Activated effector memory CD4-positive, alpha-beta T cell treated with Interleukin-2 at 50 U/mL for 16 hours (primary cell): ENCODE measurements at places on chromosomes 13 and 19.
A peak's percentile ranks its signal among the peaks of the same experiment; 100 is the strongest.

DNA sequence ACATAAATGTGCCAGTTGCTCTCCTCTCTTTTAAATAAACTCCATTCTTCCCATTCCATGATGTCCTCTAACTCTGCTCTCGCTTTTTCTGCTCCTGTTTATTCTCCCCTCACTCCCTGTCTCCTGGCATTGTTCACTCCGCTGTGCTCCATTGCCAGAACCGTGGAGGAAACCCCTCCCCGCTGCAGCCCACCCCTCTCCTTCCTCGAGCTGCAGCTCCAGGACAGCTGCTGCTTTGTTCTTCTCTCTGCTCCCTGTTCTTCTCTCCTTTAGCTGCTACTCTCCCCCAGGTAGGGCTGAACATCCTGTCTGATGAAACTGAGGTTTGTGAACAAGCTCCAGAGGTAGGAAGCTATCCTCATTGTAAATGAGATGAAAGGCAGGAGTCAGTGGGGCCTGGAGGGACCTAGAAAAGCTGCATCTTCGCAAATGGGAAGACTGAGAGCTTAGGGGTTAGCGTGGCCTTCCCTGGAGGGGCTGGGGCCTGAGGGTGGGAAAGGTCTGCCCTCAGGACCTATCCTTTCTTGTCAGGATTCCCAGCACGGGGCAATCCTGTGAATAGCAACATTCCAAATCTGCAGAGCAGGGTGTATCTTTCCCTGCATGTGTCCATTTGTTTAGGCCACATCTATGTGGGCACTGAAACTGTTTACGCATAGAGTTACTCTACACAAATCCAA is 243.7 kb downstream of the DNAJC15 start:
- no peak for DNase-seq

DNA sequence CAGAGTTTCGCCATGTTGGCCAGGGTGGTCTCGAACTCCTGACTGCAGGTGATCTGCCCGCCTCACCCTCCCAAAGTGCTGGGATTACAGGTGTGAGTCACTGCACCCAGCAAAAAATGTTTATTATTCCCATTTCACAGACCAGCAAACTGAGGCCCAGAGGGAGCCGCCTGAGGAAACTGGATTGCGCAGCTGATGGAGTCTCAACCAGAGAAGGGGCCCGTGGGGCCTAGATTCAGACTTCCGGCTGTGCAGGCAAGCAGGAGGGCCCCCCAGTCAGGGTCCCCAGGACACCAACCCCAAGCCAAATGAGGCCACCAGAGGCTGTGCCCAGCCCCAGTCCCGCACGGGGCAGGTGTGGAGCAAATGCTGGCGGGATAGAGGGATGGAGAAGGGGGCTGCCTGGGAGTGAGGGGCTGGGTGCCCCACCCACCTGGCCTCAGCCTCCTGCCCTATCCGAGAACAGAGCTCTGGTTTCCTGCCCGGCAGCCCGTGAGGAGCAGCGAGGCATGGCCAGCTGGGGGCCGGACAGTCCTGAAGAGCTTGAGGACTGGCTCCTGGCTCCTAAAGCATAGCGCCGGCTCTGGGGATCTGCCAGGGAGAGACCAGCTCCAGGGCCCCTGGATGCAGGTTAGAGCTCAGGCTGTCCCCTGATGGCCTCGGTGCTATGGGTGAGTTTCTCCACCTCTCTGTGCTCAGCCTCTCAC is 22.0 kb downstream of the MISP start:
- DNase-seq, result no peak

DNA sequence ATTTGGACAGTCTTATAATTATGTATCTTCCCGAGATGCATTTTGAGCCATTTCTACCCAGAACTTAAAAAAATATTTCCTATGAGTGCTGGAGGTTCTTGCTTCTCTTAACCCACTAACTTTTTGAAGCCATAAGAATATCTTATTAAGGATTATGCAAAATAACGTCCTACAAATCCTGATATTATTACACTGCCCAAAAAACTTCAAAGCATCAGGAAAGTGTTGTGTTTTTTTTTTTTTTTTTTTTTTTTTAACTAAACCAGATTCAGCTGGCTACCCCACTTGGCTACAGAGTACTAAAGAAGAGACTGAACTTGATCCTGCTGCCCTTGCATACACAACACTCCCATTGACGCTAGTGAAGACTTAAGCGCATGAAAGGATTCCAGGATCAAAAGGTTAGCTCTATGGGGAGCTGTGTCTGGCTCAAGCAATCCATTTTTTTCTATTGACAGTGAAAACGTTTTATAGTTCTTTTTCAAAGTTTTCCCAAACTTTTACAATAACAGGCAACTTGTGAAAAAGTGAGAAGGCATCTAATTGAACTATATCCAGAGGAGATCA is 141.4 kb downstream of the KCNRG start:
- no peak for DNase-seq

- no peak for DNase-seq
Measured at GRCh38 chr19:8238251-8238650, 29.1 kb downstream of the CERS4 start.

DNA sequence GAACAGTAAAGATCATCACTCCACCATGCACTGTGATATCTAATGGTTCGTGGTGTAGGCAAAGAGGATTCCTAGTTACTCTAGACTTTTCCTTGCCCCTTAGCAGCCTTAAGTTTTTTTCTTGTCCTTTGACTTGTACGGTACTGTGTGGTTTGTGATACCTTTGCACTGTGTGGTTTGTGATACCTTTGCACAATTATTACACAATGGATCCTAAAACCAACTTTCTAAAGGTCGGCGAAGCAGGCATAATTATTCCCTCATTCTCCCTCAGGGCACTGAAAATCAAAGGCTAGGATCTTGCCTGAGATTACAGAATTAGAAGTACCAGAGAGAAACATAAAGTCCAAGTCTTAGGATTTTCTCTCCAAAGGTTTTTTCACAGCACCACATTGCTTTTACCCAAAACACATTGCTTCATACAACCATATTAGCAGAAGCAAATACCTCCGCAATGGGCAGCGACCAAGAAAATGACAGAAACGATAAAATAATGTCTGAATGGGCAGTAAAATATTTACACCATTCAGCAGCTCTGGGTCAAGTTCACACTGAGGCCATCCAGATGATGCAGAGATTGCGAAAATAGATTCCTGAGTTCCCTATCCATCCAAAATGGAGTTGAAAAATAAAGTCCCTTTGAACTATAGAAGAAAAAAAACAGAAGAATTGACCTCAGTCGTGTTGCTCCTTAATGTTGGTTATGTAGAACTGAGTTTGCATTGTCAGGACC is 106.4 kb downstream of the FGF14 start:
- DNase-seq, result no peak

DNA sequence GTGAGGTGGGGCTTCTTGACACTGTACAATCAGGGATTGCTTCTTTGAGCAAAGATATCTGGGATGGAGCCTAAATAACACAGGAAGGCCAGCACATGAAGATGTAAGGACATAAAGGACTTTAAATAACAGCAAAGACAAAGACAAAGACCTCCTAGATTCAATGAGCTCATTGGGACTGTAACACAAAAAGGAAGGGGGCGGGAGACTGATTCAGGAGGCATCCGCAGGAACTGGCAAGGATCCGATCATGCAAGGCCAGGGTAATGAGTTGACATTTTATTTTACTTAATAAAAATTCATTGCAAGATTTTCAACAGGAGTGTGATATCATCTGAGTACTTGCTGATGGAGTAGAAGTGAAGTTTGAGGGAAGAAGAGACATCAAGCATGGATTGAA is 121.5 kb downstream of the LHFPL6 start:
- DNase-seq, result no peak

- no peak for DNase-seq
Measured at GRCh38 chr19:11016631-11017030, 55.8 kb downstream of the SMARCA4 start.

- DNase-seq, result peak; percentile 66
Measured at GRCh38 chr19:43755256-43755801, 567 bp upstream of the SMG9 start.

GRCh38 chr19:1284293-1284978 is 1.2 kb upstream of the EFNA2 start:
- no peak for DNase-seq

- no peak for DNase-seq
Measured at GRCh38 chr13:69199664-69200063, 908.0 kb upstream of the ATXN8OS start.

DNA sequence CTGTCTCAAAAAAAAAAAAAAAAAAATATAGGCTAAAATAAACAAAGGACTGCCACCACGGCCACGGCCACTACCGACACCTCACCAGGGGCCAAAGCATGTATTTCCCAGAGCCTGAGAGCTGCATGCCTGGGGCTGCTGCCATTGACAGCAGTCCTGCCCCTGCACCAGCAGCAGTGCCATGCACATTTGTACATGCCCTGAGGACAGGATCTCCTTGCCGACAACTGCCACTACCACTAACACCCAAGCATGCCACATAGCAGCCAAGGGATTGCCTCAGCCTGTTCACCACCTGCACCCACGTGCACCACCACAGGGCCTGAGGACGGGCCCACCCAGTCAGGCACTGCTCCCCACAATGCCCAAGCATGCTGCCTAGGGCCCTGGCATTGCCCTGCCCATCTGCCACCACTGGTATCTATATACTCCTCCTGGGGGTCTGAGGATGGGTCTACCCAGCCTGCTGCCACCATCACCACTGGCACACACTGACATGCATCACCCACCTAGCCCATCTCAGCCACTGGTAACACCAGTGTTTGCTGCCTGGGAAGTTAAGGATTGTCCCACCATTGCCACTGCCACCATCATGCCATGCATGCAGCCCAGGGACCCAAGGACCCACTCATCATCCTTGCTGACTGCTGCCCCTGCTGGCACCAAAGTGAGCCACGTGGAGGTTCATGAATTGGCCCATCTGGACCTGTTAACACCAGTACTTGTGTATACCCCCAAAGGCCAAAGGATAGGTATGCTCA is 10.6 kb upstream of the NUP62 start:
- DNase-seq, result no peak

- no peak for DNase-seq
Measured at GRCh38 chr13:32878163-32878562, 138.1 kb upstream of the KL start.

DNA sequence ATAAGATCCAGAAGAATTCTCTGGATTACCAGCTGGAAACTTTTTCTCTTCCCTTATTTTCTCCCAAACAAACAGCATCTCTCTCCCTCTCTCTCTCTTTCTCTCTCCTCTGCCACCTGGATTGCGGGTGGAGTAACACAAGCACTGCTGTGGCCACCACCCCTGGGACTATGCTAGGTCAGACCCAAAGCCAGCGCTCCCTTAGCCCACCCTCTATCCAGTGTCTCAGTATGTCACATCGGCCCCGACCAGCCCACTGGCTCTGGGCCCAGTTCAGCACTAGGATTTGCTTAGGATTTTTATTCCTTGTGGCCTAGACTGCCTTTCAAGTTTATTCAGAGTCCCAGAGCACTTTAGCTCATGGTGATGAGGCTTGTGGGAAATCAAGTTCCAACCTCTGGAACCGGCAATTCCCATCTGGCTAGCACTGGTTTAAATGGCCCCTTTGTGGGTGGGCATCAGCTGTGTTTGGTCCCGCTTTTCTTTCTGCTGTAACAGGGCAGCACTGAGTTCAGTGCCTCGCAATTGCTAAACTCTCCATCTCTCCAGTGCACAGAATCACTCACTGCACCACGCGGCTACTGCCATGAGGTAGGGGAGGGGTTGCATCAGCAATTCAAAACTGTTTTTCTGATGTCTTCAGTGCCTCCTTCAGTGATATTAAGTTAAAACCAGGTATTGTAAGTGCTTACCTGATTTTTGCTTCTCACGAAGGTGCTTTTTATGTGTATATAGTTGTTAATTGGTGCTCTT is 1623.1 kb downstream of the SLITRK5 start:
- no peak for DNase-seq

- no peak for DNase-seq
Measured at GRCh38 chr13:71838842-71839241, 28.2 kb downstream of the DACH1 start.

DNA sequence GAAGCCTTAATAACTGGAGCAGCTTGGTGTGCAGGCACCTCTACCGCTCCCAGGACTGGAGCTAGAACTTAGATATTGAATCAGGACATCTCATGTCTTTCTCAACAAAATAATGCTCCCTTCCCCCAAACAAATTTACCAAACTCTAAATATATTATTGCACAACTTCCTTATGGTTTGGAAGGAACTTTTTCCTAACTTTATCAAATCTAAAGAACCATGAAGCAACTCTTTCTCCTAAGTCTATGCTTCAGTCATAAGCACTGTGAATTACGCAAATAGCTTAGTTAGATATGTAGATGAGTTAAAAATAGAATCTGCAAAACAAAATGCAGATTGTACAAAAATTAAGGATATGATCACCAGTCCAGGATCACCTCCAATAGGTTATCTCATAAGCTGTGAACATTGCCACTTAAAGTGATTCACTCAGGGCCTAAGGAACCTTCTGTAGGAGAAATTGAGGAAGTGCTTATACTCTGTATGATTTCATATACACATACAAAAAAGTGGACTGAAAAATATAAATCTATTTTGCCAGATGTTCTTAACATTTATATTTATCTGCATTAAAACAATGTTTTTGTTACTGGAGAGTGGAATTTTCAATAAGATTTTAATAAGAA is 20.4 kb upstream of the MAB21L1 start:
- no peak for DNase-seq

DNA sequence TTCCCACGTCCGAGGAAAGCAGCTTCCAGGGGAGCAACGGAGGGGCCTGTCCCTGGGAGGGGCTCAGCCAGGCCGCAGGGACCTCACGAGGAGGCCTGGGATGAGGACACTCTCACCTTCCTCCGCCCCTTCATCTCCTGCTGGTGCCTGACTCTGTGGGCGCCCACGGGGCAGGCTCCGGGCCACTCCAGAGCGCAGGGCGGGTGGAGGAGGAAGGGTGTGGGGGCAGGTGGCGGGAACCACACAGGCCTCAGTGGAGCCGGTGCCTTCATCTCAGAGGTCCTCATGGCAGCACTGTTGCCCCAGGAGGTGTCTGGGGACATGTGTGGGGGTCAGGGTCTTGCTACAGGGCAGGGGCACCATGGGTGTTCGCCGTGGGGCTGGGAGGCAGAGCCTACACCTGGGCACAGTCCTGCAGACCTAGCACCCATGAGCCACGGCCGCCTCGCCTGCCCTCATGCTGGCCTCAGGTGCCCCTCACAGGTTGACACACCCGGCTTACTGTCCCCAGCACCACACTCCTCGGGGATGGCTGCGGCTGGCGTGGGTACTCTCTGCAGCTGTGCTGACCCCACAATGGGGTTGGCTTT is 10.1 kb upstream of the TMEM255B start:
- no peak for DNase-seq

DNA sequence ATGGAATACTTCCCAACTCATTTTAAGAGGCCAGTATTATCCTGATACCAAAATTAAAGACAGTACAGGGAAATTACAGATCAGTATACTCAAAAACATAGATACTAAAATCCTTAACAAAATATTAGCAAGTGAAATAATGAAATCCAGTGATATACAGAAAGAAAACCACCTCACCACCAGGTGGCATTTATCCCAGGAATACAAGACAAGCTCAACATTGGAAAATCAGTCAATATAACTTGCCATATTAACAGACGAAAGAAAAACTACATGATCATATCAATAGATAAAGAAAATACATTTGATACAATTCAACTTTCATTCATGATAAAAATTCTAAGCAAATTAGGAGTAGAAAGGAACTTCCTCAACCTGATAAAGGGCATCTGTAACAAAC is 6.7 kb upstream of the GNA15 start:
- DNase-seq, result no peak

- peak; percentile 3 for DNase-seq
Measured at GRCh38 chr19:16778796-16779411, 50.3 kb upstream of the SIN3B start.
